NCI-H226 (cell line): ENCODE measurements at places on chromosomes 7 and 10.

- peak; percentile 22 for DNase-seq
Measured at GRCh38 chr7:64849250-64849923, 53.7 kb upstream of the ZNF273 start.

GRCh38 chr7:132614428-132615318 lies 38.4 kb upstream of the PLXNA4 start:
- DNase-seq = no peak

DNA sequence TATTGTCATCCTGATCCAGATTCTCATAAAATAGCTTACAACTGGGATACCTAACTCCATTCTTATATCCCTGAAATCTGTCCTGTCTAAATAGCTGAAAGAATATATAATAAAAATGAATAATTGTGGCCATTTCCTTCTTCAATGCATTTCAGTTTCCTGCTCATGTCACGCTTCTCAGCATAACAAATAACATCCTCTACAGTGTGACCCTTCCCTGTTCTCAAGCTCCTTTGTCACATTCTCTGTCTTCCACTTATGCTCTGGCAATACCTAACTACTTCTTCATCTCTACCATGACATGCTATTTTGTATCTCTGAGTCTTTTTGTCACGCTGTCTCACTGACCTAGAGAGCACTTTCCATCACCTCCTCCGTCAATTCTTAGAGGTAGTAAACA lies 884.1 kb upstream of the LRRTM3 start:
- no peak for DNase-seq

DNA sequence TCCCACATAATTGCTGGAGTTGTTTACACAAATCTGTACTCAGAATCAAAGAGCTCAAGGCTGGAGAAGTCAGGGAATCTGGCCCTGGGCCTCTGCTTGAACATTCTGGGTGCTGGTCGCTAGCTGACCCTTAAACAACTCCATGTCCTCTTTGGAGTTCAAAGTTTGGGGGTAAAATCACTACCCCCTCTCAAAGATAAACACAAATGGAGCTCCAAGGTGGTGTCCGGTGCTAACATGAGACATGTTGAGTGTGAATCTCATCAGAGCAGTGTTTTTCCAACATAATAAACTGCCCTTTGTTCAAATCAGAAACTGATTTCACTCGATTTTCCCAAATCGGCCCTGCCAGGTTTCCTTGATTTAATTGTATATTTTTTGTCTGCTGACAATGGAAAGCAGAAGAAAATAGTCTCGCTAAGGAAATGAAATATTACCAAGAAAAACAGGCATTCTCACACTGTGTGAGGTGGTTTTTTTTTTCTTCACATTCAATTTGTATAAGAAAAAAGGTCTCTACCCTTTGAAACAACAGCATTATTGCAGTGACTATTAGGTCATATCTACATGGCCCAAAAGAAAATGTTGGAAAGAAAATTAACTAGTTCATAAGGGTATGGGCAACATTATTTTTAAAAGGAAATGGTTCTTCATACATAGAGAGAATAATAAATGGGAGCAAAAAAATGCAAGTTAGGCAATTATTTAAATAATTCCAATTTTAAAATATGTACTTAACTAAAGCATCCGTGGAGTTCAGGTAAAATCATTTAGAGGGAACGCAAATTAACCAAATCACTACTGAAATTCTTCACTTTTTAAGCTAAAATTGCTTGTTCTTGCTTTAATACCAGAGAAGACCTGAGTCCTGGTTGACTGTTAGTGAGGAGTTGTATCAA lies 56.1 kb upstream of the CAPZA2 start:
- no peak for DNase-seq

- peak; percentile 62 for DNase-seq
Measured at GRCh38 chr7:82789883-82790609, 346.5 kb upstream of the CACNA2D1 start.

DNA sequence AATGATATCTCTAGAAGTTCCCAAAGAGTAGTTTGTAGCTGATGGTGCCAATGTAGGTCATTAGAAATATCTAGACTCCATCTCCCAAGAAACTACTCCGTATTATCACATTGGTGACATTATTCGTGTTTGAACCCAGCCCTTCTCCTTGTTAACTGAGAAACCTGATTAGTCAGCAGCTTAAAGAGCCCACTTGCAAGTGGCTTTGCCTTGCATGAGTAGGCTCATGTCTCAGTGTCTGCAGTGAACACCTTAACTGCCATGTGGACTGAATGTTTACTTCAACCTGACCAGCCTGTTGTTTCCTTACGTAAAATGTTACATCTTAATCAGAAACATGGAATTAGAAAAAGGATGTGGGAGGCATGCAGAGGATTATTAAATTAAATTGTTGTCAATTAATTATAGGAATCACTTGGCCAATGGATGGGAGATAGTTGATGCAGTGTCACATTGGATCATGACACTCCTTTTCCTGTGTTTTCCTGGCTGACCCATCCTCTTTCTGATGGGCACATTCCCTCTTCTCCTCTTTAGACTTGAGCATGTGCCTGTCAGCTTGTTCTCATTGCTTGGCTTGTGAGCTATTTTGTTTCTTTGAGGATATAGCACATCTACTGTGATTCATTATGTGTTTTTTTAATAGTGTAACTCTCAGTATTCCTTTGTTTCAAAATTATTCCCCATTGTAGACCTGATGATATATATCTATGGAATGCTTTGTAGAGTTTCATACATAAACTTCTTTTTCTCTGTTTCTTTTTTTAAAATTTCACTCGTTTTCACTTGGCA lies 18.0 kb downstream of the STARD3NL start:
- no peak for DNase-seq

DNA sequence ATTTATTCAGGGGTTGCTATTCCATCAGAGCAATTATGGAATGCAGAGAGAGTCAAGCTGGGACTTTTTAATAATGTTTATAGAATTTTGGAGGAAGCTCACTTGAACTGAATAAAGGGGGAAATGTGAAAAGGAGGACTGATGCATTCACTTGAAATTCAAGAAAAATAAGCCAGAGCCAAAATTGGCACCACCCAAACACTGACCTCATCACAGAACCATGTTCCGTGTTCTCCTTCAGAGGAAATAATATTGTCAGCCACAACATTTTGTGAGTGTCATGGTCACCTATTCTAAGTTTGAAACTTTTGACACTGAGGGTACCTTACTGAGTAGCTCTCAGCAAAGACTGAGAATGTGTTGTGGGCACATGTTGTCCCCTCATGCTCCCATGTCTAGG lies 207.0 kb downstream of the ANK3 start:
- no peak for DNase-seq

- no peak for DNase-seq
Measured at GRCh38 chr10:102634686-102635085, 9.6 kb upstream of the TRIM8 start.

- no peak for DNase-seq
Measured at GRCh38 chr7:129522088-129522970, 20.0 kb downstream of the SMKR1 start.
